ENCODE measurements at places on chromosomes 2 and 18.

- DNase-seq, result no peak
Measured at GRCh38 chr2:71675296-71675695, 221.9 kb downstream of the DYSF start.

- no peak for DNase-seq
Measured at GRCh38 chr2:198137733-198138132, 333.3 kb downstream of the PLCL1 start.

DNA sequence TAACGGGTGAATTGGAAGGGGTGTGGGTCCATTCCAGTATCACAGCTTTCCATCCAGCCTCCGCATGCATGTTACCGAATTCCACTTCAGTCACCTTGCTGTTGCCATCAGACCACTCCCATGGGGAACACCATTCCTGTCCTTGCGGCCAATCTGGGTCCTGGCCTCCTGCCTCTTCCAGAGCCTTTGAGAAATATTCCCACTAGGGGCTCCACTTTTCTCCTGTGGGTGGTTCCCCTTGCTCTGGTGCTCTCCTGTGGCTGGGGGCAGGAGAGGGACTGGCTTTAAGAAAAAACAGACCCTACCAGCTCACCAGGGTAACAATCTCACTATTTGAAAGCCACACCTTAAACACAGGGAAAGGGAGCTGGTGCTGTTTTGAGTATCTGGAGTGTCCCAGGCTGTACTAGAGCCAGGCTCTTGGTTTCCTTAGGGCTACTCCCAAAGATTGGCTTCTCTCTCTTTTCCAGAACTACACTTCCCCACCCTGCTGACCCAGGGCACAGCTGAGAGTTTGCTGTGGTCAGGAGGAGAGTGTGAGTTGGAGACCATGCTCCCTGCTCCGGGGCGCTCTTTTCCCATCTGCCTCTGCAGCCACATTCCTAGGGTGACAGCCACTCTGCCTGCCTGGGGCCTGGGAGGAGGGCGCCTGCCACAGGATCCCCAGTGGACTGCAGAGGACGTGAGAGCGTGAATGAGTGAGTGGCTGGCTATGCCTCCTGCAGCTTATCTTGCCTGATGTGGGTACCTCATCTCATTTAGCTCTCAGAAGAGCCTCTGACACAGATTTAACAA, 460.8 kb upstream of the HS6ST1 start:
- no peak for DNase-seq

- DNase-seq, result no peak
Measured at GRCh38 chr18:28571929-28572328, 395.0 kb upstream of the CDH2 start.

DNA sequence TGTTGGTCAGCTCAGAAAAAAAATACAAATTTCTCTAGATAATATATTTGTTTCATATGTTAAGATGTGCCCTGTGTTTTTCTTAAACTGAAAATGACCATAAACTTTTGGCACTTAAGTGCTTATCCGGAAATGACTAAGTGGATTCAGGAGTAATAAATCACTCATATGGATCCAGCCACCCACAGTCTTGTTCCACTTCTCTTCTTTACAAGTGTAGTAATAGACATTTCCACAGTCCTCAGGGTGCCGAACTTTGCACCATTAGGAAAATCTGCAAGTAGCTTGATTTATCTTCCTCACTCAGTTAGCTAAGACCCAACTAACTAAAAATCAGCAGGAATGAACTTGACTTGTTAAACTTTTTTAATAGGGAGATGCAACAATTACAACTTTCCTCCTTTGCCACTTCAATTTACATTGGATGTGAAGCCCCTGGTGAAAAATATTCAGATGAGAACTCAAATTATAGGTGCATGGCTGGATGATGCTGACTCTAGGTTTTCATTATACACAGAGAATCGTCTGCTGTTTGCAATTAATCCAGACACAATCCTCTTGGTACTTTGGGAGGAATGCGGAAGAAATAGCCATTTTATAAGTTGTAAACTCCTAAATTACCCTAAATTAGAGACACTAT, 322.5 kb downstream of the ARHGAP15 start:
- no peak for DNase-seq

DNA sequence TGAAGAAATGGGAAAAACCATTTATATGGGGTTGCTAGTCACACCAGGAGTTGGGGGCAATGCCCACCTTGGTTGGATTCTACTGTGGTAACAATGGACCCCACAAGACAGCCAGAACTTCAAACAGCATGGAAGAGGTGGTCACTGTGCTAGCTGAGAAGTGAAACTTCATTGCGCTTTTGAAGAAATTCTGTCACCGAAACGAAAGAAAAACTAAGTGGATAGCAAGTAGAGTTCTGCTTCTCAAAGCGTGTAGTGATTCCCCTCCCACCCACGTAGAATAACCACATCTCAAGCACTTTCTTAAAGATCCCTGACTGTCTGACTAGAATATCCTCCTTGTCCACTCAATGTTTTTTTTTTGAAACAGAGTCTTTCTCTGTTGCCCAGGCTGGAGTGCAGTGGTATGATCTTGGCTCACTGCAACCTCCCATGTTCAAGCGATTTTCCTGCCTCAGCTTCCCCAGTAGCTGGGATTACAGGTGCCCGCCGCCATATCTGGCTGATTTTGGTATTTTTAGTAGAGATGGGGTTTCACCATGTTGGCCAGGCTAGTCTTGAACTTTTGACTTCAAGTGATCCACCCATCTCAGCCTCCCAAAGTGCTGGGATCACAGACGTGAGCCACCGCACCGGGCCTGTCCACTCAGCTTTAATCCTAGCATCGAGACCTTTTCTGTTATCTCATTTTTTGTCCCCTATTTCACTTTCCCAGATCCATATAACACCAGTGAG, 30.1 kb upstream of the CCL20 start:
- no peak for DNase-seq

GRCh38 chr18:24515721-24516120, 55.3 kb downstream of the HRH4 start:
- DNase-seq, result no peak

- DNase-seq, result no peak
Measured at GRCh38 chr2:11624893-11625292, 45.1 kb downstream of the NTSR2 start.

DNA sequence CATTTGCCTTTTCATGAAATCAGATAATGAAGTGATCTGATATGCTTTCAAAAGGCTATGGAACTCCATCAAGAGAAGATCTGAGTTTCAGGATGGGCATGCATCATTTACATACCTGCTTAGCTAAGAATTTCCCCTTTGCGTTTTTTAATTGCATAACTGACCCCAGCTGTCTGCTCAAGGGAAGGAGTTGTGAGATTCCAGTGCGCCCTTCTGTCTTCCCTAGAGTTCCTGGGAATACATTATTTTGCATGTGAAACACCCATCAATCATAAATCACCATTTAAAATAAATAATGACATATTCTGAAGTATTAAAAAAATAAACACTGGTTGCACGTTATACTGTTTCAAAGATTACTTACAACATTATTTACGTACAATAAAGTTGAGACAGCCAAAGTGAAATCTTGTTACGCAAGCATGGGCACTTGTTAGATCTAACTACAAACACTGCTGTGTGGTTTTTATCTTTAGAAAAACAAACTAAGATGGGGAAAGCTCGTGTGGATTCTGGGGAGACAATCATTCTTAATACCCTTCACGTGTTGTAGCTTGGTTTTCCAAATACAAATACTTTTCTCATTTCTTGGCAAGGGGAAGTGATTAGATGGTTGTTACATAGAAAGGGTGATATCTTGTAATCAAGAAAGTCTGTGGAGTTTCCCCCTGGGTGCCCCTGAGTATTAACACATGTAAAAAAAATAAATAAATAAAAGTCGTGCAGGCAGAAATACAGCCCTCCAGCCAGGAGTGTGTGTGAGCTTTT, 125.7 kb upstream of the LMAN1 start:
- no peak for DNase-seq

- DNase-seq, result no peak
Measured at GRCh38 chr2:222433332-222434173, 9.2 kb downstream of the SGPP2 start.

- no peak for DNase-seq
Measured at GRCh38 chr2:223100061-223100511, 48.1 kb downstream of the KCNE4 start.

- DNase-seq, result no peak
Measured at GRCh38 chr2:62643100-62643471, 62.4 kb upstream of the EHBP1 start.

GRCh38 chr2:196410008-196410407, 229.5 kb upstream of the CCDC150 start:
- DNase-seq, result no peak

DNA sequence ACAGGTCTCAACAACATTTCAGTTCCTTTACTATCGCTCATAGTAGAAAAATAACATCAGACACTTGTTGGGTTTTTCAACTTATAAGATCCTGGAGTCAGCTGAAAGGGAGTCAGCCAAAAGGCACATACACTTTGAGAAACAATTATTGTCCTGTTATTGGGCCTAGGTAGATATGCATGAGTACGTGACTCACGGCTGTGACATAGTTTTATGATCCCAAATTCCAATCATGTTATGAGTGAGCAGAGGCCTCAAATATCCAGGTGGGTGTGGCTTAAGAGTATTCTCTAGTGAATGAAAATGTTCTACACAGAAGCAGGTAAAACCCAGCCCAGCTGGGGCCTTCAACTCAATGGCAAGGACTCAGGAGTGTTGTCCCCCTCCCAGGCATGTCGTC, 27.2 kb downstream of the SERPINB8 start:
- DNase-seq, result no peak

GRCh38 chr2:223751012-223751411, 86.4 kb downstream of the AP1S3 start:
- DNase-seq, result no peak

GRCh38 chr2:84327645-84328249, 131.3 kb downstream of the SUCLG1 start:
- no peak for DNase-seq

- DNase-seq, result no peak
Measured at GRCh38 chr2:16899958-16900357, 234.3 kb upstream of the CYRIA start.

DNA sequence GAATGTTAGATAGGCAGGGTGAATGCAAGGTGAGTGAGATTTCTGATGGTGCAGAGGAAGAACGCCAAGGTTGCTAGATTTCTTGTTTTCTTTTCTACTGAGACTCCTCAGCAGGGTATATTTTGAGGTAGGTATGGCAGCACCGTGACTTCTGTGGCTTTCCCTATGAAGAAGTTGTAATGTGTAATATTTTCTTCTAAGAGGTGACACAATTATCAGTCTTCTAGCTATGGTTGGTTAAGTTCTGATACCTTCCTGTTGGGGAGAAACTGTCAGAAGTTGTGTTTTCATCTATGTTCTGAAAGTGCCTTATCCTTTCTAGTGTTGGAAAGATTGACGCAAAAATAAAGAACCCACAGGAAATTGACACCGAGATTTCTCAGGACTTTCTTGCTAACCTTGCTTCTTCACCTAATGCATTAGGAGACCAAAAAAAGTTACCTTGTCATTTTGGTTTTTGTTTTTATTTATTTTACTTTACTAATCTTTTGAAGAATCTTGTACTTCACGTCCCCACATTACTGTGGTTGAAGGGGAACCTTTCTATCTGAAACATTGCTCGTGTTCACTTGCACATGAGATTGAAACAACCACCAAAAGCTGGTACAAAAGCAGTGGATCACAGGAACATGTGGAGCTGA, 11.9 kb downstream of the IL18R1 start:
- no peak for DNase-seq

DNA sequence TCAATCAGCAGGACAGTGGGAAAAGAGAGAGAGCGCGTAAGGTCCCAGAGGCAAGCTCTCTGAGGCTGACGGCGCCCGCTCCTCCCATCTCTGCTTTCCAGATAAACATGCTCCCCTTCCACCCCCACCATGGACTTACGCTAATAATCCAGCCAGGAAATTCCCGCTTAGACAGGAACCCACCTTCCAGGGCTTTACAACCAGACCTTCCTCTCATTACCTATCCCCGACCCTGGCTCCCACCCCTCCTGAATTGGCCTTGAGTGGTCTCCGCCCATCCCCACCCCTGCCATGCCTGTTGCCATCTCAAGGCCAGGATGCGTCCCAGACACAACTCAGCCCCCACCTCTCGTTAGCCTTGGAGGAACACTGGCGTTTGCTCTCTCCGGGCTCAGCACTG, 131.1 kb downstream of the SMAD2 start:
- no peak for DNase-seq

GRCh38 chr2:11270891-11271290, 73.5 kb downstream of the ROCK2 start:
- DNase-seq, result no peak

GRCh38 chr18:48999569-48999968, 48.8 kb upstream of the SMAD7 start:
- DNase-seq, result no peak

DNA sequence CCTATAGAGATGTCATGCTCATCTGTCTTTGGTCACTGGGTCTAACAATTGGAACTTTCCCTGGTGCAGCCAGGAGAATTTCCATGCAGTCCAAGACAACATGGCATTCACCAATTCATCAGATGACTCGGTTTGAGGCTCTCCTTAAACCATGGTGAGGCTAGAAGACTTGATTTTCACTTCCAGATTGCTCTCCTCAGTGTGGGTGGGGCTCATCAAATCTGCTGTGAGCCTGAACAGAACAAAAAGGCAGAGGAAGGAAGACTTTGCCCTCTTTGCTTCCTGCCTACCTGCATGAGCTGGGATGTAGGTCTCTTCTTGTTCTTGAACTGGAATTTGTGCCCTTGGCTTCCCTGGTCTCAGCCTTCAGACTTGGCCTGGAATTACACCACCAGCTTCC, 203.4 kb upstream of the TRIB2 start:
- DNase-seq, result no peak

DNA sequence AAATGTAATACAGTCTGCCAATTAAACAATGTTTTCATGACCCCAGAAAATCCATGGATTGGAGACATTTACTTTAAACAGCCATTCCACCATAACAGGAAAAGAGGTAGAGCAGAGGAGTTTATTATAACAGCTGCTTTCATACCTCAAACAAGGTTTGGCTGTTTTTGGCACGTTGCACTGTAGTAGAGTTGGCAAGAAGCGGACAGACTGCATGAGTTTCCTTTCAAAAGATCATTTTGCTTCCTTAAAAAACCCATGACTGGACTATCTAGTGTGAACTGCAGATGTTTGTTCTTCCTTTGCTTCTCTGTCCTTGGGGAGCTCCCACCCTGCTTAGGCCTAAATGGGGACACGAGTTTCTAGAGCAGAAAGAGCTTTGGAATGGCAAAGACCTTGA, 108.5 kb upstream of the THOC1 start:
- no peak for DNase-seq

GRCh38 chr2:127572841-127573240, 37.4 kb downstream of the MYO7B start:
- DNase-seq, result no peak

DNA sequence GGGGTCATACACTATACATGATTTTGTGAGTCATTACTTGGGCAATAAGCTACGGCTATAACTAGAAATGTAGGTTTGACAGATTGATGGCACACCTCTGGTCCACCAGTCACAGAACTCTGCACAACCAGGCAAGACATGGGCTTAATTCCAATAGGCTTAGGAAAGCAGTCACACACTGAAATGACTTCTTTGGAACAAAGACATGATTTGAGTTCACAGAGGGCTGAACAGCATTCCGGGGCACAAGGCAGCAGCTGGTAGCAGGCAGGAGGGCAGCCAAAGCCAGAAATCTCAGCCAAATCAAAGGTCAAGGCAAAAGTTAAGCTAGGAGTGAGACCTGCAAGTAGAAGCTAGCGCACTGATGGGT, 27.4 kb downstream of the FABP1 start:
- DNase-seq, result no peak
